ENCODE measurements at places on chromosomes 1 and 21.

GRCh38 chr21:28822486-28823335, 170.0 kb downstream of the LTN1 start:
- peak; percentile 20 for DNase-seq

DNA sequence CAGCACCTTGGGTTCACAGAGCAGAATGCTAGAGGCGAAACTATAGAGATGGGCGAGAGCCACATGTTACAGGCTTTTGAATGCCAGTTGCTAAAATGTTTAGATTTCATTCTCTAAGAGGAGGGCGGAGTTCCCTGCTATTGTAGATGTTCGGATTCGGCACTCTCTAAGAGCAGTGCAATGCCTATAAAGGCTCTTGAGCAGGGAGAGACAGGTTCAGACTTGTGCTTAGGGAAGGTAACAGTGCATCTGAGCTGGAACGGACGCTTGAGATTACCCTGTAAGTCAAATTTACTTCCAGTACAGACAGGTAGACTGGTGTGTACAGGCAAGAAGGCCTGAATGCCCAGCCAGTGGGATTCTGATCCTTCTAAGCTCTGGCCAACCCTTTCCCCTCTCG, 15.3 kb downstream of the LURAP1 start:
- DNase-seq, result no peak

- DNase-seq, result peak; percentile 16
These were observed 21.1 kb downstream of the PIK3C2B start for GRCh38 chr1:204473400-204473965.

GRCh38 chr1:168907786-168908348, 178.9 kb upstream of the DPT start:
- no peak for DNase-seq

- peak; percentile 73 for DNase-seq
These were observed 46.0 kb upstream of the POFUT2 start for GRCh38 chr21:45333583-45334121.

- DNase-seq, result peak; percentile 58
These were observed 21.5 kb downstream of the PDPN start for GRCh38 chr1:13605159-13605558.

DNA sequence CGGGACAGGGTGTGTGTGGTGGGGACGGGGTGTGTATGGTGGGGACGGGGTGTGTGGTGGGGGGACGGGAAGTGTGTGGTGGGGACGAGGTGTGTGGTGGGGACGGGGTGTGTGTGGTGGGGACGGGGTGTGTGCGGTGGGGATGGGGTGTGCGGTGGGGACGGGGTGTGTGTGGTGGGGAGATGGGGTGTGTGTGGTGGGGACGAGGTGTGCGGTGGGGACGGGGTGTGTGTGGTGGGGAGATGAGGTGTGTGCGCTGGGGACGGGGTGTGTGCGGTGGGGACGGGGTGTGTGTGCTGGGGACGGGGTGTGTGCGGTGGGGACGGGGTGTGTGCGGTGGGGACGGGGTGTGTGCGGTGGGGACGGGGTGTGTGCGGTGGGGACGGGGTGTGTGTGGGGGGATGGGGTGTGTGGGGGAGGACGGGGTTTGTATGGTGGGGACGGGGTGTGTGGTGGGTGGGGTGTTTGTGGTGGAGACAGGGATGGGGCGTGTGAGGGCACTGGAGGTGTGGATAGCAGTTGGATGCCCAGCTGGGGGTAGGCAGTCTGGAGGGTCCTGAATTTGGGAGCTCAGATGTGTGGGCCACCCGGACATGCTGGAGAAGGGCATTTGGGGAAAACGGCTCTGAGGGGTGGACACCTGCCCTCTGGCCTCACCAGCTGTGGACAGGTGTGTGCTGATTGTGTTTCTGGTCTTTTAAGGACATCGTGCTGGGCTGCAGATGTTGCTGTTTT, 16.9 kb downstream of the IBA57 start:
- DNase-seq, result no peak

GRCh38 chr1:155591770-155592169, 18.2 kb upstream of the MSTO1 start:
- peak; percentile 82 for DNase-seq

DNA sequence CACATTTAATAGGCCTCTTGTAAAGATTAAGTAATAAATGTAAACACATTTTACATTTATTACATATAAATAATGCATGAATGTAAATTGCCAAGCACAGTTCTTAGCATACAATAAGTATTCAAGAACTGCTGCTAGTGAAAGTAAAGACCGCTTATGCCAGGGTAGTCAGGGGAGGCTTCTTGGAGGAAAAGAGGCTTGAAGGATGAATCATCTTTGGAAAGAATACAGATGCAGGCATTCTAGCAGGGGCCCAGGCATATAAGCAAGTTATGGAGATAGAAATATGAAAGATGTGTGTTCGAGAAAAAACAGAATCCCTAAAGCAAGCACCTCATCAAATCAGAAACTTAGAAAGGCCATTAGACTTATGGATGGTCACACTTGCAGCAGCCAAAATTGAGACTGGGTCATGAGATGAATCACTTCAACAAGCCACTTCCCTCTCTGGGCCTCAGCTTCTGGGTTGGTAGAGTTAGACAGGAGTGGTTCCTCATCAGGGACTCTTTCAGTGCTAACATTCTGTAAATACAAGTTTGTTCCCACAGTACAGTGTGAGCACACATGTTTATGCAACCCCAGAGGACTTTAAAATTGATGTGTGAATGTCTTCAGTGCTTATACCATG, 79.8 kb upstream of the ROR1 start:
- peak; percentile 36 for DNase-seq

DNA sequence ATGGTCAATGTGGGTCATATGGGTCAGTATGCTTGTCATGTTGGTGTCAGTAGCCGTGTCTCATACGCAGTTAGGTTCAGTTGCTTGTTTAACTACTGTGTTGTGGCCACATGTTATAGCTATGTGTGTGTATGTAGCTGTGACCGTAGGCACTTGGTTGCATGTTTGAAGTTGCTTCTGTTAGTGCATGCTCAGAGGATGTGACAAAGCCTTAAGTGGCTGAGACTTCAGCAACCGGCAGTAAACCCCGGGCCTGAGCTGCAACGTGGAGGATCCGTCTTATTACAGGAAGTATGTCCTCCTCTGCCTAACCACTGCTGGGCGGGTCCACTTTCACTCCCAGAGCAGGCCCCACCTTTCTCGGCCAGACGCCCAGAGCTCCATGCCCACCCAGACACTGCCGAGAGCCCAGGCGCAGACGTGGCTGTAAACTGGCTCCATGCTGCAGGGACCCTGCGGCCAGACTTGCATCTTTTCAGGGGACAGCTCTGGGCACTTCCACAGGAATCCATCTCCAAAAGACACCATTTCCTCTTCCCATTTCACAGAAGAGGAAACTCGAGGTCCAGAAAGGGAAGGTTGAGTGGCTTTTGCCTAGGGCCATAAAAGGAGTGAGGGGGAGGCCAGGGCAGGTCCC, 2.2 kb downstream of the TCEA3 start:
- peak; percentile 83 for DNase-seq

- no peak for DNase-seq
These were observed 89.4 kb downstream of the PDE4B start for GRCh38 chr1:65882076-65882475.

- no peak for DNase-seq
These were observed 238.6 kb downstream of the FOXD2 start for GRCh38 chr1:47676311-47677054.

DNA sequence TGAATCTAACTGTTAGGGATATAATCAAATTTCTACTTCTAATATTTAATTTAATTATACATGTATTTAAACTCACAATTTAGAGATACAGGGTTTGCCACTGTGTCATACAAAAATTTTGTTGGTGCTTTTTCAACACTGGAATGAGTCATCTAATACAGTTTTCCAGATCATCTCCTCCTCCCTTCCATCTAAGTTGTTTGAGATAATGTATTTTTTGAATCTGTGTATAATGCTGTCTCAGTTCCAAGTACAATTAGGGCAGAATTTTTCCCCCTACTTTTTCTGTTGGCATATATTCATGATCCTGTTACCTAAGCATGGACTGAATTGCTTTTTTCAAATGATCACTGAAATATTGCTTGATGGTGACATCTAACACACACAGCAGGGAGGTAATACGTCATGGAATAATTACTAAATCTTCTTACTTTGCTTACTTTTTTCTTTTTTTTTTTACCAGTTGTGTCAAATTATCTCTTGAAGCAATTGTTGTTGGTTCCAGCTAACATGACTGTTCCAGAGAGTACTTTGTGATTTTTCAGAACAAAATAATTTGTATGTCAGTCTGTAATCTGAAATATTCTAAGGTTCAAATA, 146.0 kb downstream of the MAGI3 start:
- peak; percentile 41 for DNase-seq

GRCh38 chr21:43312011-43312410, 114.9 kb downstream of the SIK1 start:
- no peak for DNase-seq

DNA sequence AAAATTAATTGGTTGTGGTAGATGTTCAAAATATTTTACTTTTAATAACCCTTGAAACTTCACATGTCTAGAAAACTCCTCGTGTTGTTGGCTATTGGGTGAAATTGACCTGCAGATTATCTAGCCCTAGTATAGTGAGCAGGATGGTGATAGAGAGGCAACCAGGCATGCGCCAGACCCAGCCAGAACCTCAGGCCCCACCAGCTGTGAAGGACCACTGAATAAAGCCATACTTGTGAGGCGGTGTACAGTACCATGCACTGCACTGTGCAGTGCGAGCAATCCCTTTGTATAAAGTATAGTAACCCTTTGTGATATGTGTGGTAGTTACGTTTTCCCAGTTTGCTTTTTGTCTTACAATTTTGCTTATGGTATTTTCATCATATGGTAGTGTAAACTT, 8.5 kb downstream of the TTF2 start:
- DNase-seq, result no peak

DNA sequence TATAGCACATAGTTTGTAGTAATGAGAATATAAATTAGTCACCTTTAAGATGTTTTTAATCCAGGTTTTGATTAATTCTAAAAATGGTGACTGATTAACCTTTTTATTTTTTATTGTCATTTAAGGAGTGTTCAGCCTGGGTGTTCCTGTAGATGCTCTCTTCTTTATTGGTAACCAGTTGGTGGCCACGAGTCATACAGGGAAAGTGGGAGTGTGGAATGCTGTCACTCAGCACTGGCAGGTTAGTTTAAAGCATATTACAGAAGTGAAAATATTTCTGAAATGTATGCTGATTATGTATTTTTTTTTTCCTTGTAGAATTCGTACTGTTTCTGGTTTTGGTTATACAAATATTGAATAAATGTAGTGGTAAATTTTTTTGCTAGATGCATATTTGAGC, 28.1 kb downstream of the KCTD3 start:
- DNase-seq, result no peak

- no peak for DNase-seq
These were observed 25.2 kb upstream of the TDRD10 start for GRCh38 chr1:154476791-154477190.

DNA sequence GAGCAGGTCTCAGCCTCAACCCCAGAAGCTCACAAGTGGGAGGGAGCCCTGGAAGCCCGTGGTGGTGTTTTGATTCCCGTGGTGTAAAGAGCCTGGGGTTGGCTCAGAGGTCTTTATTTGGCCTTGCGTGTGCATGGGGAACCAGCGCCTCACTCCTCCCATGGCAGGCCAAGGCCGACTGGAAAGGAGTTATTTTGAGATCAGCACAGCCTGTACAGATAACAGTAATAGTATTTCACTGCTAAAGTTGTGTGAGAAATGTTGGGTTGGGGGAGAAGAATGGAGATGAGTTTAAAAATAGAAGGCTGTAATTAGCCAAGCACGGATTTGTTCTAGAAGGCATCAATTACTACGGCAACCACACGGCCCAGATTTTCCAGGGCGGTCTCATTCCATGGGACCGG, 186.5 kb downstream of the DYRK1A start:
- no peak for DNase-seq

- no peak for DNase-seq
These were observed 31.5 kb upstream of the VASH2 start for GRCh38 chr1:212918824-212919223.

GRCh38 chr1:209260136-209260535, 323.4 kb upstream of the CAMK1G start:
- peak; percentile 35 for DNase-seq

DNA sequence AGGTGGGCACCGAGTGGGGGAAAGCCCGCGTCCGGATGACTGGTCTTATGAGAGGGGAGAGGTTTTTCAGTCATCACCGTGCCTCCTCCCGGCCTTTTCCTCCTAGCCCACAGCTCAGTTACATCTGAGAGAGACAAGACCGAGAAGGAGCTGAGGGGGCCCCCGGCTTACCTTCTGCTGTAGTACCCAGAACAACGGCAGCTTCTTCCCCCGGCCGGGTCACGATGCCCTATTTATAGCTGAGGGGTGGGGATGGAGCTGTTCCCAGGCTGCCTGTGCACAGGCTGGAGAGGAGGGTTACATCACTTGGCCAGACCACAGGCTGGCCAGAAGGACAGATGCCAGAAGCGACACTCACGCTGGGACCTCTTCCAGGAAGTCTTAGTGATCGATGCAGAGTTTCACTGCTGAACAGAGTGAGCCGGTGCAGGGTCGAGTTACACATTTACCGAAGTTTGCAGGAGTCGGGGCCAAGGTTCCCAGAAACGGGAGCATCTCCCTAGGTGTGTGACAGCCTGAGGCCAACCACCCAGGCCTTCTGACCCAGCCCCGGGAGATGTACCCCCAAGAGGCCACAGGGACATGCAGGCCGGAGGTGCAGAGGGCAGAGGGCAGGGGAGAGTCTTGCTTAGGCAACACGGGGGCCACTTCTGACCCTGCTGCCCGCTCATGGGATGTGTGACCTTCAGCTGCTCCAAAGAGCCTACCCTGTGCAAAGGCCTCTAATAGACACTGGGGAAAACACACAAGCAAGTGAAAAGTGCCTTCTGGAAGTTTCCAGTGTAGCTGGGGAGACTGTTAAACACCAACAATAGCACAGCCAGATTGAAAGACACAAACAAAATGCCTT, at the start of gene AGT:
Gene AGT (minus strand): TSS at position 208 of the 850 bp plus-strand sequence. CDS start 3,299 bp downstream, outside the sequence.
- peak; percentile 53 for DNase-seq

GRCh38 chr1:211371406-211372105, 44.9 kb downstream of the TRAF5 start:
- DNase-seq, result peak; percentile 28

- DNase-seq, result no peak
These were observed 46.8 kb downstream of the ZBTB40 start for GRCh38 chr1:22498463-22498862.

- DNase-seq, result no peak
These were observed 27.5 kb downstream of the NCAM2 start for GRCh38 chr21:21025742-21026141.

DNA sequence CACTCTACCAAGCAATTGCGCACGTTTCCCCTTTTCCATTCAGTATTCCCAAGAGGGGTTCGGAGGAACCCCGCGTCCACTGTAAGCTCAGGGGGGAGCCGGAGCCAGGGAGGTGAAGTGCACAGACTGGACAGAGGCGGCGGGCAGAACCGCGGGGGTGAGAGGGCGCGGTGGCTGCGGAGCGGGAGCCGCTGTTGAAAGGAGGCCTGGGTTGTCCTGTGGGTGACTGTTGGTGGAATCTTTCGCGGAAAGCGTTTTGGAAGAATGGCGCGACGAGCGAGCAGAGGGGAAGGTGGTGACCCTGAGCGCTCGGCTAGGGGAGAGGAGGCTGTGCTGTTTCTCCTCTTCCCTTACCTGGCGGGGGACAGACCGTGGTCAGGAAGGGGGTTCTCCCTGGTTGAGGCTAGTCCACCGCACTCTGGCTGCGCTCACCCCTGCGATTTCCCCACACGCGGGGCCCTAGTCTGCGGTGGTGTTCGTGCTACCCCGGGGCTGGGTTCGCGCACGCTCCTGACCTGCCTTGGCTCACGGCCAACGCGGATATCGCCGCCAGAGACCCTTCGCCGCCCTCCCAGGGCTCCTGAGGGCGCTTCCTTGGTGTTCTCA, 92.8 kb downstream of the PRKAB2 start:
- DNase-seq, result no peak
